Activated CD4-positive, CD25-positive, alpha-beta regulatory T cell treated with anti-CD3 and anti-CD28 coated beads, Interleukin-2, amount 50 U/mL, for 72 hours (primary cell): ENCODE measurements at places on chromosomes 16 and 17.

GRCh38 chr16:17270111-17270510, 200.6 kb downstream of the XYLT1 start:
- DNase-seq, result no peak

GRCh38 chr17:10031127-10031526, 126.1 kb upstream of the RCVRN start:
- DNase-seq, result no peak

- no peak for DNase-seq
Measured at GRCh38 chr16:15701975-15702970, 52.2 kb downstream of the NDE1 start.

DNA sequence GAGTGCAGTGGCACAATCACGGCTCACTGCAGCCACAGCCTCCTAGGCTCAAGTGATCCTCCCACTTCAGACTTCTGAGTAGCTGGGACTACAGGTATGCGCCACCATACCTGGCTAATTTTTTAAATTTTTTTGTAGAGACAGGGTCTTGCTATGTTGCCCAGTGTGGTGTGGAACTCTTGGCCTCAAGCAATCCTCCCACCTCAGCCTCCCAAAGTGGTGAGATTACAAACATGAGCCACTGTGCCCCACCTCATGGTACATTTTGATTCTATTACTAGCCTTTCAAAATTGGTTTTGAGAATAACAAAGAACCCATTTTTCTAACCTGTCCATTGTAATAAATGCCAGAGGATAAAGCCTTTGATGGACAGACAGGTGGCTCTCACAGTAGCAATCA, 1.4 kb downstream of the CCDC43 start:
- DNase-seq, result no peak

DNA sequence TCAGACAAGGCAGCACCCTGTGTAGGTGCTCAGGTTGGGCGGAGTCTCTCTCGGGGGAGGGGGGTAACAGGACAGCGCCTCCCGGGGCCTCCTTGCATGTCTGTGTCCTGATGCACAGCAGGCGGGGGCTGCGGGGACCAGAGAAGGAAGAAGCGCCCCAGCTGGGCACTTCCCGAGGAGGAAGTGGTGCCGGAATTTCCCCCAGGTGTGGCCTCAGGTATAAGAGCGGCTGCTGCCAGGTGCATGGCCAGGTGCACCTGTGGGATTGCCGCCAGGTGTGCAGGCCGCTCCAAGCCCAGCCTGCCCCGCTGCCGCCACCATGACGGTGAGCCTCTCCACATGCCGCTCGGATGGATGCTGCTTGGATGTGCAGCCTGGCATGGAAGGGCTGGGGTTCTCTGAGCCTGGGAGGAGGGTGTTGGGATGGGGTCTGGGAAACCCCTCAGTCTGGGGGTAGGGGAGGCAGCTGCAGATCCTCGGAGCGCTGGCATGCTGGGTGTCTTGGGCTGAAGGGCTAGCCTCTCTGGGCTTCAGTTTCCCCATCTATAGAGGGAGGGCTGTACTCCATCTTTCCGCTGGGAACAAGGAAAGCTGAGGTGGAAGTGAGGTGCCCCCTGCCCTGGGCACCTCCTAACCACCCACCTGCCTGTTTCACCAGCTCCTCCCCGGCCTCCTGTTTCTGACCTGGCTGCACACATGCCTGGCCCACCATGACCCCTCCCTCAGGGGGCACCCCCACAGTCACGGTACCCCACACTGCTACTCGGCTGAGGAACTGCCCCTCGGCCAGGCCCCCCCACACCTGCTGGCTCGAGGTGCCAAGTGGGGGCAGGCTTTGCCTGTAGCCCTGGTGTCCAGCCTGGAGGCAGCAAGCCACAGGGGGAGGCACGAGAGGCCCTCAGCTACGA, at the start of gene IL17C:
Gene IL17C, plus strand, starts transcription at position 250 of the 908 bp plus-strand sequence. Its CDS starts 70 bp downstream, at position 320.
- DNase-seq, result no peak

DNA sequence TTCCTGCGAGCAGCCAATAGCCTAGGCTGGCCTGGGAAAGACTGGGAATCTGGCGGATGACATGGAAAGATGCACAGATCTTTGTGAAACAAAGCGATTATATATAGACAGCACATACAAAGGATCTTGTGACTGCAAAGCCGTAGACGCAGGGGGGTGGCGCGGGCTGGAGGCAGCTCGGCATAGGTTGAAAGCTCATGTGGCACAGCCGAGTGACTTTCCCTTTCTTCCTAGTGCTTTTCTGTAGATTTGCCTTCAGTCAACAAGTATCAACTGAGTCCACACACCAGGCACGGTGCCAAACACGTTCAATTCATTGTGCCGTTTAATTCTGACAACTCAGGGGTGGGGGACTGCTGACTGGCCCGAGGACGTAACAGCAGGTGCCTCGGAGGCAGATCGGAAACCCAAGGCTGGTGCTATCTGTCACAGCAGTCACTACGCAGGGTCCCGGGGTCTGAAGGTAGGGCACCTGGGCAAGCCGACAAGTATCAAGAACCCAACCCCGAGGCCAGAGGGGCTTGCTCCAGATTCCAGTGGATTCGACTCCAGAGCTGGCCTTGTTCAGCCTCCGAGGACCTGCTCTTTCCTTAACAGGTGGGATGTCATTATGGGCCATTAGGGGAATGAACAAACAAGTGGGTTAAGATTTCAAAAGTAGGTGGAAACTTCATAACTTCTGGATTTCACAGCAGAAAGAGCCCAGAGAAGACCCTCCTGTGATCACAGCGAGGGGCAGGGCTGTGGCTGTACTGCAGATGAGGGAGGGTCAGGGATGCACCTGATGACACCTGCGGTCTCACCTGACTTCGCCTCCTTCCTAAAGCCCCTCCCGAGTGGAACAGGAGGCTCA, 5.9 kb downstream of the PAM16 start:
- DNase-seq, result no peak

DNA sequence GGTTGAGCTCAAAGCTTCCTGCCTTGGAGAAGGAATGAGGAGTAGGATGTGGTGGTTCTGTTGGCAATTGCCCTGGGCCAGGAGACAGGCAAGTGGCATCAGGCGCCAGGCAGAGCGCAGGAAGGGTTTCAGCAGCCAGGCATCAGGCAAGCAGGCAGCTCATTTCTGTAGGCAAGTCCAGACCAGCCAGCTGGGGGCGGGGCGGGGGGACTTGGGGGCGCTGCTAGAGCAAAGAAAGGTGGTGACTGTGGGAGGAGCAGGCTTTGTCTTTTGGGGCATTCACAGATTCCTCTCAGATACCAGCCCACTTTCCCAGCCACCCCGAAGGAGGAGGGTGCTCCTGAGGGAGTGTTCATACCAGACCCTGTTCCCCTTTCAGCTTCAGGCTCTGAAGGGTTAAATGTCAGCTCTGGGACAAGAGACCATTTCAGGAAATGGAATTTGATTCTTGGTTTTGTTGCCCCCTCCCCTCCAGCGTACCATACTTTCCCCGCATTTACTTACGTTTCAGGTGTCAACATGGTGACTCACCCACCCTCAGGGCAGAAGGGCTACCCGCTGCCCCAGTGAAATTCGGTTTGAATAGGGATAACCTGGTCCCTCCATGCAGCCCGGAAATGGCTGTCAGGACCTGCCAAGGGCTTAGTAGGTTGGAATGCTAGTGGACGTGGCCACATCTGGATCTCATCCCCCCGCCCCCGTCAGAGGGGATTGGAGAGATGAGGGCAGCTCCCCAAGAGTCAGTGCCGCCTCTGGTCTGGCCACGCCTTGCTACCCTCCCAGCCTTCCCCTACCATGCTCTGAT, 13.2 kb downstream of the NGFR start:
- no peak for DNase-seq

GRCh38 chr16:66030036-66030435, 336.5 kb upstream of the CDH5 start:
- DNase-seq, result no peak

DNA sequence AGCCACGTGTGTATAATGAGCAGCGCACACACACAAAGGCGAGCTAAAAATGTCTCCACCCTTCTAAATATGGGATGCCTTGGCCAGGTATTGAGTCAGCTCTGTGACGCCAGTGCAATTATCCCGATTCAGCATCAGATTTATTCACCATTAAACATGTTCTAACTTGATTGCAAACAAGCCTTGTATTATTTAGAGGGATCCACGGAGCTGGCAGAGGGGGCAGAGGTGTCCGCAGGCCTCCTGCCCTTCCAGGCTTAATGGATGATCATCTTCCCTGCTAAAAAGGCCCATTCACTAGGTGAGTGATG, 591.7 kb downstream of the MAF start:
- no peak for DNase-seq

- no peak for DNase-seq
Measured at GRCh38 chr16:57536306-57537193, at the start of gene CCDC102A. CCDC102A (minus strand) TSS chr16:57536571; CDS start chr16:57529177, 7,394 bp downstream.

DNA sequence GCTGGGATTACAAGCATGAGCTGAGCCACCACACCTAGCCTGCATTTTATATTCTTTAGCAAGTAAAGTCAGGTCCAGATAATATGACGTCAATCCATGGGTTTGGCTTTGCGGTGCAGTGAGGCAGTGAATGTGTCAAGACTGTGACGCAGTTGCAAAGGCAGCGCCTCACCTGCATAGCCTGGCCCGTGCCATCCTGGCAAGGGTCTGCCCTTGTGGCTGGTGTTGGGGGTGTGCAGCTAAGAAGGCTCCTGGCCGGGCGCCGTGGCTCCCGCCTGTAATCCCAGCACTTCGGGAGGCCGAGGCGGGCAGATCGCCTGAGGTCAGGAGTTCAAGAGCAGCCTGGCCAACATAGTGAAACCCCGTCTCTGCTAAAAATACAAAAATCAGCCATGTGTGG, 7.0 kb downstream of the PDF start:
- no peak for DNase-seq

DNA sequence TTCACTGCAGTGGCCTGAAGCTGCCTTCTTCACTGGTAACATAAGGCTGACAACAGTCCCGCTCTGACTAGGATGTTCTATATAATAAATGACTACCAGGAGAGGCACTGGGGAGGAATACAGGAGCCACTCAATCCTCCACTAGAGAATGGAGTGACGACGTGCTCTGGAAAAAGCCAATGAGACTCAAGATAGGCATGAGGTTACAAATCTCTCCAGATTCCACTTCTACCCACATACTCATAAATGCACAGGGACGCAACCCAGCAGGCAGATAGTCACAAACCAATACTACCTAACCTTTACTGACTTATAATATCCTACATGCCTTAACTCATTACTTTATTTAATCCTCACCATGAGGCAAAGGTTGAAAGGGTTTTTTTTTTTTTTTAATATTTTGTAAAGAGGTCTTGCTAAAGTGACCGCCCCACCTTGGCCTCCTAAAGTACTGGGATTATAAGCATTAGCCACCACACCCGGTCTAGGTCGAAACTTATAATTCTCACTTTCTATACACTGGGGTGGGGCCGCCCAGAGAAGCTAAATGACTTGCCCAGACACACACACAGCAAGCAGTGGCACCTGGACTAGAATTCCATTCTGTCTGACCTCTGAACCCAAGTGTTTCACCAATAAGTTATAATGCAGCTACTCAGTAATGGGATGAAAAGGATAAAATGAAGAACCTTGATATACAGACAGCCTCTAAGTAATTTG, 33.7 kb downstream of the TOM1L2 start:
- no peak for DNase-seq
